ENCODE measurements at places on chromosomes 1 and 21.

DNA sequence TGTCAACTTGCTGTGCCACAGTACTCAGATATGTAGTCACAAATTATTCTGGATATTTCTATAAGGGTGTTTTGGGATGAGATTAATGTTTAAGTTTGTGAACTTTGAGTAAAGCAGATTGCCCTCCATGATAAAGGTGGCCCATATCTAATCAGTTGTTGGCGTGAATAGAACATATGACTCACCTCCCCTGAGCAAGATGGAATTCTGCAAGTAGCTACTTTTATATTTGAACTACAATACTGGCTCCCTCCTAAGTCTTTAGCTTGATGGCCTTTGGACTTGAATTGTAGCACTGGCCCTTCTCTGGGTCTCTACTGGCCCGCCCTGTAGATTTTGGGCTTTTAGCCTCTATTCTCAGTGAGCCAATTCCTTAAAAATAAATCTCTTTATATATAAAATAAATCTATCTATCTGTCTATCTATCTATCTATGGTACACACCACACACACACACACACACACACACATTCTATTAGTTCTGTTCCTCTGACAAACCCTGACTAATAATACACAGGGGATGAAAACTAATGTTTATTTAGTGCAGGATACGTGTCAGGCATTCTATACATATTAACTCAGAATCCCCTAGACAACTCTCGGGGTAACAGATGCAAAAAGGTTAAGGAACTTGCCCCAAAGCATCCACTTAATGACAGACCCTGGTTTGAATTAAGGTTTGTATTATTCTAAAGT lies 37.9 kb upstream of the PDC start:
- no peak for DNase-seq

DNA sequence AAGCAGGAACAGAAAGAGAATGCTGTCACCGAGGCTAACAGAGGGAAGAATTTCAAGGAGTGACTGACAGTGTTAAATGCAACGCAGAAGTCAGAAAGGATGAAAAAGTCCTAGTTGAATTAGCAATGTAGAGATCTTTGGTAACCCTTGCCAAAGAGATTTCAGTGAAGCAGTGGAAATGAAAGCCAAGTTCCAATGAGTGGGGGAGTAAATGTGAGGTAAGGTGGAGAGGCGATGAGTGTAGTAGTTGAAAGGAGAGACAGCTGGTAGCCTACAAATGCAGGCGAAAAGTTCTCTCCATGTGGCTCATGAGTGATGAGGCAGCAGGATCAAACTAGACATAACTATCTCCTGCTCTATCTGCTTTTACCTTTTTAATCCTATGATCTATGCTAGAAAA lies 74.6 kb upstream of the IPO9 start:
- DNase-seq = no peak

DNA sequence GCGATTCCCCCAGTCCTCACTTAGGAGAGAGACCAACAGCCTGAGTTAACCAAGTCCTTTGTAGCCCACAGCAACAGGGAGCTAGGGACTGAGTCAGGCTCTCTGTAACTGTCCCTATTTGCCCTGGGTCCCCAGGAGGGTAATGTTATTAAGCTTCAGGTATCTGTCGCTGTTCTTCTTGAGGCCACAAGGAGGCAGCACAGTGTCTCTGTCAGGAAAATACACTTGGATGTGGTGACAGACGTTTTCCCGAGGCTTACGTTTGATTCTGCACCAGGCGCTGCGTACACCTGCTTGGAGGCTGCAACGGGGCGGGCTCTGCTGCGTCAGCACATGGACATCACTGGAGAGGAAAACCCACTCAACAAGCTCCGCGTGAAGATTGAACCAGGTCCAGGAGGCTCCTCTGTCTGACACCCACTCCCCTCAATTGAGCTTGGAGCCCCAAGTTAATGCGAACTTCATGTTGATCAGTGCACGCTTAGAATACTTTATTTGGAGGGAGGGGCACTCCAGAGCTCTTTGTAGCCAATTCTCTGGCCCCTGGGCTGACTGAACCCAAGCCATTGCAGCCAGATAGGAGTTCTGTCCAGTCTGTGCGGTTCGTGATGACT lies 10.7 kb upstream of the ELF3 start:
- DNase-seq = peak; percentile 68

DNA sequence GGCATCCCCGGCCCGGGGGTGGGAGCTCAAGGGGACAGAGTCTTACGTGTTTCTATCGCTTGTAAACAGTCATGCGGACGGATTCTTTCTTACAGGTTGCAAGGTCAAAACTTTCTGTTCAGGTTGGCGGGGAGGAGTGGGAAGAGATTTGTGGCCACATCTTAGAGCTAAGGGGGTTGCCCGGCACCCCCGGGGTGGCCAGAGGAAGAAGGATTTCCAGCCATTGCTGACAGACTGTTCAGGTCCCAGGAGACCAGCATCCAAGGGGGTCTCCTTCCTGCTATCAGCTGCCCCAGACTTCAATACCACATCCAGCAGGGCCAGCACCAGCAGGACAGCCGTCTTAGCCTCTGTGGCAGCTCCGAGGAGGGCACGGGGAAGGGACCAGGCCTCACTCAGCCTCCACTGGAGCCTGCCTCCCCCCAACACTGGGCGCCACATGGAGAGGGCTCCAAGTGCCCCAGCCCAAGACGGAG lies 52.0 kb downstream of the KIF21B start:
- no peak for DNase-seq

DNA sequence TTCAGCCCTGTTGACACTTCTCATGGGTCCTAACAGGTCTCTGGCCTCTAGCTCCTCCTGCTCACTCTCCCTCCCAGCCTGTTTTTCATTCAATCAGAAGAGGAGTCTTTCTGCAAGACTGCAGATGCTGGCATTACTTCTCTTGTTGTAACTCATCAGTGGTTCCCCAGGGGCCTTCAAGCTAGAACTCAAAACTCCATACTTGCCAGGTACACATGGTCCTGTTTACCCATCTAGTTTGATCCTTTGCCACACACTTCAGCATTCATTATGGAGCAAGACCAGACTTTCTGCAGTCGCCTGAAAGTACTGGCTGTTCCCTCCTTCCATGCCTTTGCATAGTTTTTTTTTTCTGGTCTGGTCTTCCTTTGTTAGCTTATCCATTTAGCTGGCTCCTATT lies 47.9 kb downstream of the SERBP1 start:
- DNase-seq = no peak

GRCh38 chr1:6917067-6917466 lies 131.8 kb downstream of the CAMTA1 start:
- DNase-seq = no peak

- no peak for DNase-seq
These were observed 32.0 kb upstream of the HHAT start for GRCh38 chr1:210296682-210297081.

- no peak for DNase-seq
These were observed 242.3 kb downstream of the PBX1 start for GRCh38 chr1:164801246-164801731.

DNA sequence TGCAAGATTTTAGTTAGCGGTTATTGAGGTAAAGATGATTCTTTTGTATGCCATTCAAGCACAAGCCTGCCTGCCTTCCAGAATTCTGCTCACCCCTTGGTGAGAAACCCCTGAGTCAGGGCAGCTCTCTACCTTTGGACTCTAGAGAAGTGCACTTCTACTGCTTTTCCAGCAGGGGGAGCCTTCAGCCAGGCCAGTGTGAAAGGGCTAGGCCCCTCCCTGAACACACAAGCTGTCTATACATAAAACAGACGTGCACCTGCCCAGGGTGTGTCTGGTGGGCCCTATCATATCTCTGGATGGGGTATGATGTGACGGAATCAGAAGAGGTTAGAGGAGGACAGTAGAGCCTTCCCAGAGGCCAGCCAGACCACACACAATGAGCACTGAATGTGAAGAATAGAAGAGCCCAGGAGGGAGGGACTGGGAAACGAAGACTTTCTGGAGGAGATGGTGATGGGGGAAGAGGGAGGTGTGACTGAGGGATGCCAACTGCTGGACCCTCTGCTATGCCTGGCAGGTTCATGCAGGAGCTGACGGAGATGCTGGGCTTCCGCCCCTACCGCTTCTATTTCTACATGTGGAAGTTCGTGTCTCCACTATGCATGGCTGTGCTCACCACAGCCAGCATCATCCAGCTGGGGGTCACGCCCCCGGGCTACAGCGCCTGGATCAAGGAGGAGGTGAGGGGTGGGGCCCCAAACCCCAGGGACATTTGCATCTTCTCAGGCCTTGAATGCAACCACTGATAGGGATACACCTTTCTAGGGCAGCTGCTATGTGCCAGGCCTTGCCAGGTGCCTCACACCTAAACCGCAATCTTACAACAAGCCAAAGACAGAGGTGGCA lies 13.0 kb upstream of the KCNC4 start:
- DNase-seq = peak; percentile 85

DNA sequence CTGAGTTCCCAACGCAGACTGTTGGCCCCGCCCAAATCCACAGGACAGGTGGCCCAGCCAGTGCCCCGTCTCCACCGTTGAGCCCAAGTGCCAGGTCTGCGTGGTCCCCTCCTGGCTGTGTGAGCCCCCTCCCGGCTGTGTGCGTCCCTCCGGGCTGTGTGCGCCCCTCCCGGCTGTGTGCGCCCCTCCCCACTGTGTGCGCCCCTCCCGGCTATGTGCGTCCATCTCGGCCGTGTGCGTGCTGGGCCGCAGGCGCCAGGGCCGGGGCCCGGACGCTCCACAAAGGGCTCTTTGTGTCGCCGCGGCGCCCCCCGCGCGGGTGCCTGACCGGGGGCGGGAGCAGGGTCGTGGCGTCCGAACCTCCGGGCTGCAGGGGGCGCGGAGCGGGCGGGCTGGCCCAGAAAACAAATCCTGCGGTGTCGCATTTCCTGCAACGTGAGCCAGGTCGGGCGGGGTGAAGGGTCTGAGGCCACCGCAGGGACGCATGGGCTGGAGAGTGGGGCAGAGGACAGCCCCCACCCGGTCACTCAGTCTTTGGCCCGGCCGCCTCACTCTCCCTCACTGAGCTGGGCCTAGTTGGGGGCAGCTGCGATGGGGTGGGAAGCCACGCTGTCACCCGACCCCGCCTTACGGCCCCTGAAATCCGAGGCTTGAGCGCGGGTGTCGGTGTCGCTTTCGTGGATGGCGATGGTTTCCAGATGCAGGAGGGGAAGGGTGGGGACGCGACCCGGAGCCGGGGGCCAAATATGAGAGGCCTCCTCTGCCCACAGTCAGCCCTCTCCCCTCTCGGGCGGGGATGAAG lies 18.8 kb downstream of the TNFRSF25 start:
- DNase-seq = no peak

GRCh38 chr21:45508607-45509565 lies 33.4 kb downstream of the SLC19A1 start:
- DNase-seq = no peak

DNA sequence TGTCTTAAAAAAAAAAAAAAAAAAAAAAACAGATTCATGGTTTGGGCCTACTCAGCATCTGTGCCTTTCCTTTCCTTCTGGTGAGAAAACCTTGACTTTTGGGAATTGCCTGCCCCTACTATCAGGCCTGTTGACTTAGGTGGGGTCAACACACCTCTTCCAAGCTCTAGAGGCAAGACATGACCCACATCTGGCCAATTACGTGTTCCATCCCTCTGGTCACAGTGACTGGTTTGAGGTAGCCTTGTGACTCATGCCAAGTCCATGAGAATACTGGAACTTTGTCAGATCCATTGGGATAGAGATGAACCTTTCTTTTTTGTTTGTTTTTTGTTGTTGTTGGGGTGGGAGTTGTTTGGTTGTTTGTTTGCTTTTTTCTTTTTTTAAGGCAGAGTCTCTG lies 37.3 kb upstream of the KHDRBS1 start:
- peak; percentile 72 for DNase-seq

DNA sequence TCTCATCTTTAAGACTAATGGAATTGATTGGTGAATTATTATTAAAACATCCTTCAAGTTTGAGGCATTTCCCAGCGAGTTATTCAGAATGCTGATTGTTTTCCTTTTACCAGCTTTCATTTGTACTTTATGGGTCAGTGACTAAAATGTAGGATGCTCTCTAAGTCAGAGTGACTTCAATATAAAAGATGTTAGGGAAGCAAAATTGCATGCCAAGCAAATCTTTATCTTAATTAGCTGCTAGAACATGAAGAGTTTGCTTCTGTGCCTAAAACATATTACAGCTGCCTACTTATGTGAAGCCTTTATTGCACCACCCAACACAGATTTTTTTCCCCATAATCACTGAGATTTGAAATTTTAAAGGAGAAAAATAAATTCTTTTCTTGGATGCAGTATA lies 79.8 kb upstream of the CYYR1 start:
- DNase-seq = no peak

GRCh38 chr1:222911866-222912265 lies 97.0 kb downstream of the DISP1 start:
- no peak for DNase-seq

GRCh38 chr1:47210666-47211065 lies 20.8 kb upstream of the PDZK1IP1 start:
- no peak for DNase-seq
